Ovary (tissue), 10 donors: ENCODE measurements at places on chromosomes 1 and 21.

- DNase-seq: no peak
Measured at GRCh38 chr21:45000637-45001133, 60.9 kb downstream of the SLX9 start.

DNA sequence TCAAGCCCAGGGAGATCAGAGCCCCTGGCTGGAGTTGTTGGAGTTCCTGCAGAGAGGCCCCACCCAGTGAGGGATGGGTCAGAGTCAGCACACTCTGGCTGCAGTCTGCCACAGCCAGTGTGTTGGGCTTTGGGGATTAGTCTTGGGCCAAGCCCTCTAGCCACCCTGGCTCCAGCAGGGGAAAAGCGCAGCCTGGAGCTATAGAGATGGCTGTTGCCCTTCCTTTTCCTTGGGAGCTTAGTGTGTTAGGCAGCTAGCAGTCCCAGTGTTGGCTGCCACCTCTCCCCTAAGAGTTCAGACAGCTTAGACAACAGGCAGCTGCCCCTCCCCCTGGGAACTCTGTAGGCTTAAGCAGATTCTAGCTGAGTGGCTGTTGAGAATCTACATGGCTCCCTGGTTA is 45.1 kb downstream of the DPT start:
- DNase-seq: no peak

GRCh38 chr1:68377098-68377497 is 72.7 kb downstream of the RPE65 start:
- no peak for DNase-seq

DNA sequence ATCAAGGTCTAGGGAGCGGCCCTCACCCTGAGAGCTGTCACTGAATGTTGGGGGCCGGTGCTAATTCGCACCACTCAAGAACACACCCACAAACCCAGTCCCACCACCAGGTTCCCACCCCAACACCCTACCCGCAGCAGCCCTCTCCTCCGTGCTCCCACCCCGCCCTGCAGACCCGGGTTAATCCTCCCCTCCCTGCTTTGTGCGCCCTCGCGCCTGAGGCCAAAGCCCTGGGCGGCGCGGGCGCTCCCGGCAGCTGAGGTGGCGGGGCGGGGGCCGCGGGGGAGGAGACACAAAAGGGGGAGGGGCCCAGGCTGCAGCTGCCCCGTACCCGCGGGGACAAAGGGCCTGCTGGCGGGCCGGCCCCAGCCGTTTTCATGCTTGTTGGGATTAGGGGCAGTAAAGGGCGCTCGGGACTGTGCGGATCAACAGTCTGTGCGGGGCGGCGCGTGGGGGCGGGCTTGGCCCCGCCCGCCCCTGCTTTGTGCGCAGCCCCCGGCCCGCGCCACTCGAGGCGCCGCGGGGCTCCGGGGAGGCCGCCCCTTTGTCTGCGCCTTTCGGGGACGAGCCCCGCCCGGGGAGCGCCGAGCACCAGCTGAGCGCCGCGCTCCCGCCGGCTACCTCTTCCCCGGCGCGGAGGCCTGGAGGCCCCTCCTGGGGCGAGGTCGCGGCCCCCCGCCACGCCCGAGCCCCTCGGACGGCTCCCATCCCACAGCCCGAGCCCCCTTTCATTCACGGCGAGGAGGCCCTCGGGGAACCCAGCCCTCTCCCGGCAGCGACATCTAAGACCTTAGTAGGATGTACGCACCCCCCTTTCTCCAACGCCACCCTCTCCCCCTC is 10.9 kb downstream of the C1orf216 start:
- DNase-seq: no peak

DNA sequence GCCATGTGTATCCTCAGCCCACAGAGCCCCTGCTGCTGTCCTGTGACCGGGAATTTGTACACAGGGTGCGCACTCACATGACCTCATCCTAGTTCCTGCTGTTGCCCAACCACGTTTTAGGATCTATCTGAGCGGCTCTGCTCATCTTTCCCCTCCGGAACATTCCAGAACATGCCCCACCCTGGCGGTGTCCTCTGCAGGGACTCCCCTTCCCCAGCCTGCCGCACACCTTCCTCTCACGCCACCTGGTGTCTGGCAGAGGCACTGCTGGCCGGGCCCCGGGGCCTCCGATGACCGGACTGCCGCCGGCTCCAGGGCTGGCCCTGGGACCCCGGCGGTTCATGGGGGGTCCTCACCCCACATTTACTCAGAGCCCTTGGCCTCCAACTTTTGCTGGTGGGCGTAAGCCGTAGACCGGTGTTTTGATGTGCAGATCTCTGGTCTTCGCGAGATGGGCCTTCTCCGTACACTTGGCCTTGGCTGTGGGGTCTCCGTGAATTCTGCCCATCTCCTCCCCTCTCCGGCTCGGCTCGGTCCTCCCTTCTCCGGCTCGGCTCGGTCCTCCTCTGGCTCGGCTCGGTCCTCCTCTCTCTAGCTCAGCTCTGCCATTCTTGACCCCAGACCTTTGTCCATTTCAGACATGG is 29.5 kb downstream of the ARHGEF16 start:
- no peak for DNase-seq

- no peak for DNase-seq
Measured at GRCh38 chr1:81505831-81506230, 294.9 kb upstream of the ADGRL2 start.

DNA sequence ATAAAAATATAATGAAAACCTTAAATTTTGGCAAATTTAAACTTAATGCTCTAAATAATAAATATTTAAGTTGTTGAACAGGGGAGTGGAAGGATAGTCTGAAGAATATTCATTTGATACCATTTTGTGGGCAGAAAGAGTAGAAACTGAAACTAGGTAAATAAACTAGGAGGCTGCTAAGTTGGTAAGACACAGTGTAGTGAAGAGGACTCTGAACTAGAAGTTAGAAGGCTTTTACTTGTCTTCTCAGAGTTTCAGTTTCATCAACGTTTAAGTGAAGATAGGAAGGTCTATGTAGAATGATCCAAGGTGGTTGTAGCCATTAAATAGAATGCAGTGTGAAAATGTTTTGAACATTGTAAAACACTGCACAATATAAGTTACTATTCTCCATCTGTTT is 516.9 kb downstream of the AMY1C start:
- no peak for DNase-seq

DNA sequence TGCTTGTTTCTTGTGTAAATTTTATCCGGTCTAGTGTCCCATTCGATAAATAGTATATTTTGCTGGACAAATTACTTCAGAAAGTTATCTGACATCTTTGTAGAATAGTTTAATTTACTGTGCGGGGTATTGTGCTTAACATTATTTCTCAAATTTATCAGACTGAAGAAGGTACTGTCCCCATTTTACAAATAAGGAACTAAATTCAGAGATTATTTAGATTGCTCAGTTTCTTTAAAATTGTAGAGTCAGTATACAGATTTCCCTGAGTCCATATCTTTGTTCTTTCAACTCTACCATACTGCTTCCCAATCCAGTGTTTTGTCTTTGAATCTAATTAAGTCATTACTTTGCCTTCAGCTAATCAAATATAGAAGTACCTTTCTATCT is 6.4 kb downstream of the ATP5PB start:
- no peak for DNase-seq

DNA sequence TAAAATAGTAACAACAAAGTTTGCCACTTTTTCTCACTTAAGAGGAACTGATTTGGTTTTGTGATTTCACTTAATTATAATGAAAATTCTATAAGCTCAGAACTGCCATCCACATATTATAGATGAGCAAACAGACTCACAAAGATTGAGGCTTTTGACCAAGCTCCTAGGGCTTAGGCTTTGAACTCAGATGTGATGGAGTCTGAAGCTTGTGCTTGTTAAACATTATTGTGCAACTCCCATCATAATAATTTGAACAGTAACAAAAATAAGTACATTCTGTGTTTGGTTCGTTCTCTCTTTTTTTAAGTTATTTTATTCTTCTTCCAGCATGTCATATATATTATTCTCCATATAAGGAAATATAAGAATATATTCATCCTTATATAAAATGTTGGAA is 403.4 kb downstream of the PTPRC start:
- DNase-seq: no peak

- DNase-seq: no peak
Measured at GRCh38 chr21:17690078-17690494, 77.4 kb upstream of the BTG3 start.
